ENCODE measurements at places on chromosomes 16 and 17. TPM values are rescaled to one million over a fixed set of nuclear protein-coding genes. Genes with fewer than 3 reads are reported as not detected.

DNA sequence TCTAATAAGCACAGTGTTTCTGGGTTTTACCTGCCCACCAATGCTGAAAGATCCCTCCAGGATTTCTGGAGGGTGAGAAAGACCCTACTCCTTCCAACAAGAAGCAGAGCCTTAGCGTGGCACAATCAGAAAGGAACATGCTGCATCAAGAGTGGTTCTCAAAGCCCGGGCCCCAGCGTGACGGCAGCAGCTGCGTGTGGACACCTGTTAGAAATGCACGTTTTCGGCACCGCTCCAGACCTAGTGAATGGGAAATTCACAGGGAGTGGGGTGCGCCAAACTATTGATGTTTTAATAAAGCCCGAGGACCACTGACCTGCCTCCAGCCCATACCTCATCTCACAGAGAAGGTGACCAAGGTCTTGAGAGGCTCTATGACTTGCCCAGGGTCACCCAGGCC, 55.8 kb downstream of the PECAM1 start:
- DNase-seq = no peak

- DNase-seq = no peak
These were observed 83.0 kb downstream of the OR1D5 start for GRCh38 chr17:2980211-2980903.

DNA sequence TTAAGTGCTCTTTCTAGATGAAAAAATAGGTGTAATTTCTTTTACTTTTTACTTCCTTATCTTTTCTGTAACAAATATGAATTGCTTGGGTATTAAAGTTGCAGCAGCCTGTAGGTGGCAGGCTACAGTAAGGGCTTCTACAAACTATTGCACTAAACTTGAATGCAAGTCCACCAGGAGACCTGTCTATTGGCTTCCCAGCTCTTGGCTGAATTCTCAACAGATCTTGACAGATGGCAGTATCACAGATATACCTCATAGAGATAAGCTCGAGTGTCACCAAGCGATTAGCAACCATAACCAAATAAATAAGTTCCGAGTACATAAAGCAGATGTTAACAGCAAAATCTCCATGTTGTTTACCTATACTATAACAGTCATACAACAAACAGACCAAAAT, 5.9 kb downstream of the BBS2 start:
- peak; percentile 65 for DNase-seq

DNA sequence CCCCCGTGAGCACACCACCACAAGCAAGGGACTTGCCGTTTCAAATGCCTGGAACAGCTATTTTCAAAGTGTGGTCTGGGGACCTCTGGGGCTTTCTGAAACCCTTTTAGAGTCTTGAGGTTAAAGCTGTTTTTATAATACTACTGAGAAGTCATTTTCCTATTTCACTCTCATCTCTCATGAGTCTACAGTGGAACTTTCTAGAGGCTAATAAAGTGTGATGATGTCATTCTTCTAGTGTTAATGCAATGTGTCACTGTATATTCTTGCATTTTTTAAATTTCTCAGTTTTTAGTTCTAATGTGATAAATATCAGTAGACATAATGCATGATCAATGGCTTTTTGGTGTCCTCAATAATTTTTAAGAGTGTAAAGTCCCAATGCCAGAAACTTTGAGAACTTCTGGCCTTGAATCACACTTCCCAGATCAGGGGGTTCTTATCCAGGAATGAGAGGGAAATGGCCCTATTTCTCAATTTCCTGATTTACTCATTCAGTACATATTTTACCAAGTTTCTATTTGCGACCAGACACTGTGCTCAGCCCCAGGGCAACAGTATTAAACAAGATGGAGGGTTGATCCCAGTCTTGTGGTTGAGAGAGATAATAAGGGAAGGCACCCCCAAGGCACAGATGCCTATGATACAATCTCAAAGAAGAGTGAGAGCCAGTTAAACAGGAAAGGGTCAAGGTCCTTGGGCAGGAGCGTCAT, 444.0 kb downstream of the HS3ST3B1 start:
- DNase-seq = peak; percentile 22

- no peak for DNase-seq
These were observed 1.6 kb upstream of the SEZ6 start for GRCh38 chr17:29007456-29007855.

GRCh38 chr16:57469917-57470470, 7.5 kb downstream of the POLR2C start:
- no peak for DNase-seq

The ESRP2 gene
- total RNA-seq = 0.30 TPM

The RUNDC3A gene
- total RNA-seq = 0.31 TPM

The ALDH3A2 gene
- total RNA-seq = 34.3 TPM

The SLC5A10 gene
- total RNA-seq = not detected

The ZFP90 gene
- 0.11 TPM for total RNA-seq

The TOP2A gene
- 155 TPM for total RNA-seq

Measured in HT1080 (cell line).